ENCODE measurements at places on chromosomes 1 and 21.

GRCh38 chr1:3638027-3638426, 11.9 kb downstream of the WRAP73 start:
- no peak for DNase-seq

GRCh38 chr1:115810609-115811008, 30.3 kb downstream of the NHLH2 start:
- DNase-seq = peak; percentile 79

GRCh38 chr1:41366455-41367287, 5.4 kb downstream of the FOXO6 start:
- peak; percentile 90 for DNase-seq

DNA sequence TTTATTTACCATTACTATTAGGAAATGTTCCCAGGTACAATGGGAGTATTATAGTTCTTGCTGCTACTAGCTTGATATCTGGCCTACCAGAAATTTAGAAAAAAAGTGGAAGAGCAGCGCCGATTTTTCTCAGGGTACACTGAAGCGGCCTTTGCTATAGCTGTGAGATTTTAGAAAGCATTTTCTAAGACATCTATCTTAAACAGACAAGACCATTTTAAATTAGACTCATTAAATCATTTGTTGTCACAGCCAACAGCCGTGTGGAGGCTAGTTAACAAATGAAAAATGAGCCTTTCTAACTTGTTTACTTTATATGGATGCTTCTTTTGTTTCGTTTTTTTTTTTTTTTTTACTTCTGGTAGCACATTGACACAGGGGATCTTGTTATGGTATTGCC, 183.2 kb upstream of the ZRANB2 start:
- no peak for DNase-seq

- DNase-seq = no peak
These were observed 44.7 kb downstream of the FMN2 start for GRCh38 chr1:240136402-240136801.

- DNase-seq = no peak
These were observed 24.0 kb downstream of the TEX35 start for GRCh38 chr1:178536844-178537371.

DNA sequence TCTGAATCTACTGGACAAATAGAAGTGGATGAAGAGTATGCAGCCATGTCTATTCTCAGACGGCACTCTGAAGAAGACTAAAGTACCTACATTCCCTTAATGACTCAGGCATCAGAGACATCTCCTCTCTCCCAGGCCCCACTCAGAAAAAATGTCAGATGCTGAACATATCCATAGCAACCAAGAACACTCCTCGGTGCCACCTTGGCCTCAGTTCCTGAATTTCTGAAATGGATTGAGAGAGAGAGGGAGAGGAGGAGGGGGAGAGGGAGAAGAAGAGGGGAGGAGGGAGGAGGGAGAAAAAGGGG, 16.0 kb upstream of the OVAAL start:
- DNase-seq = no peak

- peak; percentile 59 for DNase-seq
These were observed 104.4 kb downstream of the NFIA start for GRCh38 chr1:61186753-61187152.

GRCh38 chr1:71561729-71562128, 480.9 kb upstream of the ZRANB2 start:
- no peak for DNase-seq

DNA sequence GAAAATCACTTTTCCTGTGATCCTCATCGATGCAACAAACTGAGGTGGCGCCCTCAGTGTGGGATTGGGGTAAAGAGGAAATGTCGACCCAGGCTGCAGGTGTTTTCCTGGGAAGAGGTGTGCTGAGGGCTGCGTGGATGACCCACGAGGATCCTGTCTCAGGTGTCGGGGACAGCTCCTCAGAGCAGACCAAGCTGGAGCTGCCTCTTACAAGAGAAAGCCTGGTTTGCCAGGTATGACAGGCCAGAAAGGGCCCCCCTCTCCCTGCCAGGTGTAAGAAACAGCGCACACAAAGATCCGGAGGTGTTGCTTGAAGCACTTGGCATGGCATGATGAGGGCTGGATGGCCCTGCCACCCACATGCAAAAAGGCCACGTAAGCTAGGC, 12.6 kb downstream of the FHAD1 start:
- no peak for DNase-seq

DNA sequence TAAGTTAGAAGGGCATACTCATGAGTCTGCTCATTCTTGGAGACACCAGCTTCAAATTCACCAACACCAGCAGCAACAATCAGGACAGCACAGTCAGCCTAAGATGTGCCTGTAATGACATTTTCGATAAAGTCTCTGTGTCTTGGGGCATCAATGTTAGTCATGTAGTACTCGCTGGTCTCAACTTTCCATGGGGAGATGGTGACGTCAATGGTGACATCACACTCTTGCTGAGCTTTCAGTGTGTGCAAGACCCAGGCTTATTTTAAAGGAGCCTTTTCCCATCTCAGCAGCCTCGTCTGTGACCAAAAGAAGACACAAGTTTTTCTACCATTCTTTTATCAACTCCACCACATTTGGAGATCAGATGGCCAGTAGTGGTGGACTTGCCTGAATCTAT, 75.5 kb downstream of the SERINC2 start:
- DNase-seq = no peak

- DNase-seq = no peak
These were observed 47.5 kb downstream of the EVA1C start for GRCh38 chr21:32459972-32460371.

DNA sequence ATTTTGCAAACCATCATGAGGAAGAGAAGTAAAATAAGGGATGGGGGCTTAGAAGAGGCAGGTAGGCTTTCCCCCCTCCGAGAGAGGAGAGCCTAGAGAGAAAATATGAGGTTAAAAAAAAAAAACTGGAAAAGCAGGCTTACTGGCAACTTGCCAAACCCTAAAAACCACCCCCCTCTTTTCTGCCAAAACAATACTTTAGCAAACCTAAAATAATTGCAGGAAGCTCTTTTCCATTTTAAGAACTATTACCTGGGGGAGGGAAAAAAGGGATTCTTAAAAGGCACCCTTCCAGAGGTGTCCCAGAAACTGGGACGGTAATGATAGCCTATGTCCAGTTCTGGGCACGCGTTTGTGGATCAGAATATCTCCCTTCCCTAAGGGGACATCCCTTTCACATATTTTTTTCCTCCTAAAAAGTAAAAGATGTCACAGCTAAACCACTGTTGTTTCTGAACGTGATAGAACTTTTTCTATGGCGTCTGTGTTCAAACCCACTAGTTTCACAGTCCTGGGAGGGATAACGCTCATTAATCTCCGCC, 1.1 kb upstream of the NFIA start:
- no peak for DNase-seq

GRCh38 chr1:91749788-91750231, 136.1 kb downstream of the TGFBR3 start:
- no peak for DNase-seq

- DNase-seq = no peak
These were observed 11.7 kb upstream of the TRAPPC10 start for GRCh38 chr21:44000360-44000759.

DNA sequence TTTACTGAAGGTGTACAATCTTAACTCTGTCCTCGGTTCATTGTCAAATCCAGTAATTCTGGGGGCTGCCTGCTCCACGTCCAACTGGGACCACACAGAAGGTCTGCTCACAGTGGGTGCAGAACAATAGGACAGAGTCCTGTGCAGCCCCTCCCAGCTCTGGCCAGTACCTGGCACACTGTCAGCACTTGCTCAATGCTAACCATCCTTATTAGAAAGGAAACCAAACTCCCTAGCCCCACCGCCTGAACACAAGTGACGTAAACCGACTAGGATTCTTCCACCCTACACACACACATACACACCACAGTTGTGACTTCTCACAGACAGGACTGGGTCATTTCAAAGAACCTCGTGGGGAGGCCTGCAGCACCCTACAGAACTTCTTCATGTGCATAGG, 5.2 kb downstream of the BCAR3 start:
- DNase-seq = no peak

DNA sequence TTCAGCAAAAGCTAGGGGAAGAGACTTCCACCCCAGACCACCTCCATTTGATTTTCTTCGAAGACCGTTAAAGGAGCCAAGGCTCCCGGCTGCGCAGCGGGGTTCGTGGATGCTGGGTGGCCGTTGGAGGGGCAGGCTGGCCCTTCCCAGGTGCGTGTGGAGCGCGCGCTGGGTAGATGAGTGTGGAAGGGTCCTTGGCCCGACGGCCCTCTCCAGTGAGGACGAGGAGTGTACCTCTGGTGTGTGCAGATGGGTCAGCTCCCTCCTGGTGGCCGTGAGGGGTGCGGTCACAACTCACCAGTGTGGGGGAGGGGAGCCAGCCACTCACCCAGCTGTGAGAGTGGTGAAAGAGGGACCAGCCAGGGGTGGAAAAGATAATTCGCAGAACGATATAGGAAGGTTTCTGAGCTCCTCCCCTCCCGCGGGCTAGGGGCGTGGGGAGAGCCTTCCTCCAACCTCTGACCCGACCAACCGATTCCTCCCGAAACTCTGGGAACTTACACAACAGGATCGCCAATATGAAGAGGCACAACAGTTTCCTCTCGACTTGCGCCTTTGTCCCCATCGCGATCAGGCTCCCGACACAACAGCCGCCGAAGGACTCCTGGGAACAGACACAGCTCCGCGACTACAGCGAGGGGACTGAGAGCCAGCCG, at the start of gene F11R:
TSS of gene F11R (minus strand) at position 644 of the 656 bp plus-strand sequence. CDS start at position 565, 79 bp downstream.
- no peak for DNase-seq

DNA sequence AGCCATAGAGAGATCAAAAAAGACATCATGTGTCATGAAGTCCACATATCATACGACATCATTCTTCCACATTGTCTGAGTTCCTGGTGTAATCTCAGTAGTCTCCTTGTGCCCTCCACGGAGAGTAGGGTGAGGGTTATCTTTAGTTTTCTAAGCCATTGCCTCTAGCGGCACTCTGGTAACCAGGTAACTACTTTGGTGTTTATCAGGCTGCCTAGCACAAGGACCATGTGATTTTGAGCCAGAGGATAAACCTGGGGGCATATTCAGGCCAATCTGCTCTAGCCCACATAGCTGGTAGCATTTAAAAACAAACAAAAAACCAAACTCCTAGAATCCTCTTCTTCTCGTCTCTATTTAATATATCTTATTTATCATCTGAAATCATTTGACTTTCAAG, 147.4 kb downstream of the GDAP2 start:
- DNase-seq = peak; percentile 18

DNA sequence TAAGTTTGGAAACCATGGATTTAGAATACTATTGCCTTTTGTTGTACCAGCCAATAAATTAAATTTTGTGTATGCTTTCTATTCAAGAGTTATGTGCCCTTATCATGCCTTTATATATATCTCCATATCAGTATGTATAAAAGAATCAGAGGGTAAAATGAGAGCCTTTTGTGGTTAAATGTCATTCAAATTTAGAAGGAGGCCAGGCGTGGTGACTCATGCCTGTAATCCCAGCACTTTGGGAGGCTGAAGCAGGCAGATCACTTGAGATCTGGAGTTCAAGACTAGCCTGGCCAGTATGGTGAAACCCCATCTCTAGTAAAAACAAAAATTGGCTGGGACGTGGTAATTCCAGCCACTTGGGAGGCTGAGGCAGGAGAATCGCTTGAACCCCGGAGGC, 88.9 kb downstream of the XPR1 start:
- no peak for DNase-seq

DNA sequence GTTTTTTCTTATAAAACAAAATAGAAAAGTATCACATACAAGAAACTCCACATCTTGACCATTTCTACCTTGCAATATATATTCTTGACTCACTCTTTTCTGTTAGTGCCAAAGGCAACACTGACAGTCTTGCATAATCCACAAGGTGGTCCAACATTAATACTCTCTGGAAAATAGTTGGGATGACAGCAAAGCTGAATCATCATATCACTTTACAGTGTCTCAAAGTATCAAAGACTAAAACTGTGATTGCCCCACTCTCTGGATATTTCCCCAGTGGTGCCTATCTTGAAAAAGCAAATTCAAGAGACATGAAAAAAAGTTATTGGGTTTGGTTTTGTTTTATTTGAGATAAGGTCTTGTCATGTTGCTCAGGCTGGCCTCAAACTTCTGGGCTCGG, 14.6 kb upstream of the TGFBR3 start:
- DNase-seq = no peak

DNA sequence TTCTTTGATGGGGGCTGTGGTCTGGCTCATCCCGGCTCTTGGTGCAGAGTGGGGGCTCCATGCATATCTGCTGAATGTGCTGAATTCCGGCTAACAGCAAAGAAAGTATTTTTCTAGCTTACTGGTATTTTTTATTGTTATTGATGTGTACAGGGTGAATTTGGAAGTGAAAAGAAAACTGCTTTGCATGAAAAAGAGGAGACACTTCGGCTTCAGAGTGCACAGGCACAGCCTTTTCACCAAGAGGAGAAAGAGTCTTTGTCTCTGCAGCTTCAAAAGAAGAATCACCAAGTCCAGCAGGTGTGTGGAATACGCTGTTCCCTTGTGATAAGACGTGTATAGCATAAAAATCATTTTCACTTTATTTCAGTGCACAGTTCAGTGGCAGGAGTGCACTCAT, 57.6 kb downstream of the PCNT start:
- DNase-seq = no peak

DNA sequence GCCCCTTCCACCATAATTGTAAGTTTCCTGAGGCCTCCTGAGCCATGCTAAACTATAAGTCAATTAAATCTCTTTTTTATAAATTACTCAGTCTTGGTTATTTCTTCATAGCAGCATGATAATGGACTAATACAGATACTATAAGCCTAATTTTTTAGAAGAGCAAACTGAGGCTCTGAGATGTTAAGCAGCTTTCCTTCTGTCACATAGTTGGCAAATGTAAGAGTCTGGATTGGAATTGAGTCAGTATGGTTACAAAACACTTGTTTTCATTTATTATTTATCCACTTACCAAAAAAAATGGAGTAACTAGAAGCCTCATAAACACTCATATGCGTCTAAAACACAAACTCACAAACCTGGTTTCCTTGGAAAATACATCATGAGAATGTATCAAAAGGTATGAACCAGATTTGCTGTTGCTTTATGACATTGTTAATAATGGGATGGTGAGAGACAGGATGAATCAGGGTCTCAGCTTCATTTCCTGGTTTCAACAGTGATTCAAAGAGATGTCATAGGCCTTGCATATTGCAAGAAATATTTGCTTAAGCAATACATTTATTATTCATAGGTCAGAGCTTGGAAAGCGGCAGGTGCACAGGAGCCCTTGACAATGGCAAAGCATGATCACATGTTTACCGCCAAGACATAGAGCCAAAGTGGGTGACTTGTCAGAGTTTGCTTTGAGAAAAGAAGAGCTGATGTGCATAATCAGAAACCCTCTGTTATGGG, 221.5 kb downstream of the GRIK1 start:
- DNase-seq = no peak

GRCh38 chr1:9539829-9540550, 725 bp downstream of the SLC25A33 start:
- peak; percentile 41 for DNase-seq

DNA sequence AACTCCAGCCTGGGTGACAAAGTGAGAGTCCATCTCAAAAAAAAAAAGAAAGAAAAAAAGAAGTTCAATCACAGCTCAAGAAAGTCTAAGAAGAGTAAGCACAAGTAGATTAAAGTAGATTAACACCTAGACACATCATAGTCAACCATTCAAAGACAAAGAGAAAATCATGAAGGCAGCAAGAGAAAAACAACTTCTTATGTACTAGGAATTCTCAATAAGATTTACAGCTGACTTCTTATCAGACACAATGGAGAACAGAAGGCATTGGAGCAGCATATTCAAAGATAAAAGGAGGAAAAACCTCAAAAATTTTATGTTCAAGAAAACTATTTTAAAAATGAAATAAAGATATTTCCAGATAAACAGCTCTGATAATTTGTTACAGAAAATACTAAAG, 147.3 kb downstream of the LBR start:
- DNase-seq = no peak
